ENCODE measurements at places on chromosomes 1 and 21.

DNA sequence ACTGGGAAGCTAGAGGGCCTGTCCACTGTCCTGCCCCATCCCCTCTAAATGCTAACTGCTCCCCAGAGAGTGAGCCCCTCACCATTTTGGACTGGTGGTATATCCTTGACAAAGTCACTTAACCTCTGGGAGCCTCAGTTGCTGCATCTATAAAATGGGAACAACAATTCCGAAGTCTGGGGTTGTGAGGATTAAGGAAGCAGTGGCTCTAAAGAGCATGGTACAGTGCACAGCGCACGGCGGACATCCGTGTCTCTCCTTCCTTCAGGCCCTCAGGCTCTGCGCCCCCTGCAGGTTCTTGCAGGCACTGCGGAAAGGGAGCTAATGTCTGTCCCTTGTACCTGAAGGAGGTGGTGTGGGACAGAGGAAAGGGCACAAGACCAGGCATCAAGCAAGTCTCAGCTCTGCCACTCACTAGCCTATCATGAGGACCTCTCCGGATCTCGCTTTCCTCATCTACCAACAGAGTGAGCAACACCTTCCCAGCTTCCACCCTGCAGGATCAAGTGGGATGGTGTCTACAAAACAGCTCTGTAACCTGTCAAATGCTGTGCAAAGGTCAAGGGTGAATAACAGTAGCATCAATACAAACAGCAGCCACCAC lies 20.1 kb downstream of the ECE1 start:
- peak; percentile 75 for DNase-seq

GRCh38 chr1:84090447-84091245 lies 53.4 kb upstream of the PRKACB start:
- DNase-seq = peak; percentile 37

DNA sequence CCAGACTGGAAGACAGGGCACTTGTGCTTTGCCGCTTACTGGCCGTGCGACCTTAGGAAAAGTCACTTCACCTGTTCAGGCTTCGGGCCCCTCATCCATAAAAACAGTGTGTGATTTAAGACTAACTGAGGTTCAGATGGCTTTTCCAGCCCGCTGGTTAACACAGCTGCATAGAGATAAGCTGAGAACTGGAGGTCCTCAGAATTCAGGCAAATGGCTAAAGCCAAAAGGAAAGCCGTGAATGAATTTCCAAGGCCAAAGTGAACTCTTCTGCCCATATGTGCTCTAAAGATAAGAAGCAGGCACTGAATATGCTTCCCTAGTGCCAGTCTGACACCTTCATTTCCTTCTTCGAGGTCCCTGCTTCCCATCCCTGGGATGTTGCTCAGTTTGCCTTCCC lies 23.5 kb upstream of the SARS1 start:
- no peak for DNase-seq

DNA sequence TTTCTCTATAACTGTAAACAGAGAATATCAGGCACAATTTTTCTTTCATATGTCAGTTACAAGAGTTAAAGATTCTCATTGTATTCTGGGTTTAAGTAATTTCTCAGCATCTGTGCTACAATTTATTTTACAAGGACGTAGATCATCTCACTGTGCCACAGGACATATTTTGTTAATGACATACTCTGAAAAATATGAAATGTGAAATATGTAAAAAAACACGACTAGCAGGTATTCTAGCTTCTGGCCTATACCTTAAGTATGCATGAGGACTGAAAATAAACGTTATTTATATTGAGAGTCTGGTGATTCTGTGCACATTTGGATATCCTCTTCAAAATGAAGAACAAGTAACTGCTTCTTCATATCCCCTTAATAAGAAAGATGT lies 308.8 kb downstream of the BRINP3 start:
- no peak for DNase-seq

DNA sequence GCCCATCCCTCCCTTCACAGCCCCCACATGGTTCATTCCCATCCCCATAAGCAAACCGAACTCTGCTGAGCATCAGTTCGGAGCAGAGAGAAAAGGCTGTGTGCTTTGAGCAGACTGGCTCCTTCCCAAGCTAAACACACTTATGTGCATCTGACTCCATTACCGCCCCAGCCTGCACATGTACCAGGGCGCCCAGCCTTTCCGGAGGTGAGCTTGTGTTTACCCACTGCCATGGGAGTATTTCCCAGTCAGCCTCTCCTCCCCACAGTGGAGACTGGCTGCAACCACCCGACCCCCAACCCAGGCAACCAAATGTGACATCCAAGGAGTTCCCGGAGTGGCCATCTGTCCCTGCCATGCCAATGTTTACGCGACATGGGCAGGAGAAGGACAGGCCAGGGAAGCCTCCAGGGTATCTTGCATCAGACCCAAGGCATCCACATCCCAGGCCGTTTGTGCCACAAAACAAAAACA lies 9.4 kb downstream of the TIAM1 start:
- DNase-seq = no peak

GRCh38 chr1:53413175-53414001 lies 45.8 kb upstream of the DMRTB1 start:
- no peak for DNase-seq

GRCh38 chr1:87513255-87513654 lies 184.6 kb downstream of the LMO4 start:
- no peak for DNase-seq

- DNase-seq = no peak
Measured at GRCh38 chr1:107526524-107527198, 385.8 kb downstream of the NTNG1 start.

DNA sequence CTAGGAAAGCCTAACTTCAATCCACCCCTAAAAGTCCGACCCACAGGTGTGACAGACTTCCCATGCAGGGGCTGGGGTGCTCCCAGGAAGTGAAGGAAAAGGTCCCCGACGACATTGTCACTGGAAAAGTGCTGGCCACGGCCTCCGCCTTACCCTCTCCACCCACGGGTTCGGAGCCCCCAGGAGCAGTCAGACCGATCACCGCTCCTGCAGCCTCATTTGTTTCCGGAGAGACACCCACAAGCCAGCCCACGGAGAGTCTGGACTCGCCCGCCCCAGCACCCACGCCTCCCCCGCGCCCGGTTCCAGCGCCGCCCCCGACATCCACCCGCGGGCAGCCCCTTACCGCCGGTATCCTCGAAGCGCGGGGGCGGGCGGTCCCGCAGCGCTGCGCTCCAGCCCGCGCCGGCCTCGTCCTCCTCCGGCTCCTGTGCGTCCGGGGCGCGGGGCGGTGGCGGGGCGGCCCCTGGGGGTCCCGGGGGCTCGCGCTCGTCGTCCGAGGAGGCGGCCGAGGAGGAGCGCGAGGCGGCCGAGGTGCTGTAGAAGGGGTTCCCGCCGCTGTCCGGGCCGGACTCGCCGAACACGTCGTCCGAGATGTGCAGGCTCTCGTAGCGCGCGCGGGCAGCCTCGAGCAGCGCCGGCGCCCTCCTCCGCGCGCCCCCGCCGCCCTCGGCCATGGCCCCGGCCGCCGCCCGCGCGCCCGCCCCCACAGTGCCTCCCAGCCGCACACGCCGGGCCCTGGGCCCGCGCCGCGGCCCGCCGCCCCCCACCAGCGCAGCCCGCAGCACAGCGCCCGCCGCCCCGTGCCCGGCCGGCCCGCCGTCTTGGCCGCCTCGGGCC lies 660 bp downstream of the PGBD5 start:
- DNase-seq = no peak

DNA sequence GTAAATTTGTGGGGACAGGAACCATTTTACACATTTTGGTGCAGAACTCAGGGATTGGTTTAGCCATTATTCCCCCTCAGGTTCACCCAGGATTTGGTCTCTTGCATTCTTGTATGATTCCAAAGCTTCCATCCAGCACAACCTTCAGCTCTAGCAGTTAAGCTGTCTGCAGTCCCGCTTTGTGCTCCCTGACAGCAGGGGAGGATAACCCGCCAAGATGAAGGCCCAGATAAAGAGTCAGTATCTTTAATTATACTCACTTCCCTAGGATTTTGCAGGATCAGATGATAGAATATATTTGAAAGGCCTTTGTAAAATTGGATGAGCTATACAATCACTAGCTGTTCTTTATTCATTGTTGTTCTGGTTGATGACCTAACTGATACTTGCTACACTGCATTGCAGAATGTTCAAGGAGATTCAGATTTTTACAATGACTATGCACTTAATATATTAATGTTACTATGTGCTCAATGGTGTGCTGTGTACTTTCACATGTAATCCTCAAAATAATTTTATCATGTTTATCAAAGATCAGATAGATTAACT lies 49.8 kb downstream of the SLC16A1 start:
- no peak for DNase-seq
